ENCODE measurements at places on chromosomes 6 and 20. TPM values are rescaled to one million over a fixed set of nuclear protein-coding genes. Genes with fewer than 3 reads are reported as not detected.

Gene KAT14
- total RNA-seq: 18.5 TPM

DNA sequence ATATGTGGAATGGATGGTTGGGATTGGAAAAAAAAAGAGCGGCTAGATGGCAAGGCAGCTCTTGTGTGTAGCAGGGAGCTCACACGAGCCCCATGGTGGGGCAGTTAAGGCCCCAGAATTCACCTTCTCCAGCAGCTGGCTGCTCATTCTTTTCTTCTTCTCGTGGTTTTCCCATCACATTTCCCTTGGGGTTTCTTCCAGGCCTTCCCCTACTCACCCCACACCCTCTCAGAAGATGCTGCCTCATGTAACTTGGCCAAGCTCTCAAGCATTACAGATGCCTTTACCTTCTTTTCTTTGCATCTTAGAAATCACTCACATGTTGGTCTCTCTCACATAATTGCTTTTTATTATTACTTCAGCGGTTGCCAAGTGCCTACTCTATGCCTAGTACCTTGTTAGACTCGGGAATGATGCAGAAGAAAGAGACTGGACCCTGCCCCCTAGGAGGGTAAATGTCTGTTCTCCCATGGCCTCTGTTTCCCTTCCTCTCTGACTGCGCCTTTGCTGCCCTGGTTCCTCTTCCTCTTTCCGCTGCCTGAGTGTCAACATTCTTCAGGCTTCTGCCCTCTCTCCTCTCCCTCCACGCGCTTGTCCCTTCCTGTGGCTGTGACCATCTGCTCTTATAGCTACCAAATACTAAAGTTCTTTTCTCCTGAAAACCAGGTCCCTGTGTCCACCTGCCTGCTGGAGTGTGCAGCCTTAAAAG, 28.6 kb downstream of the PPARD start:
- DNase-seq: no peak
- no peaks in the 10 kb centered on the region for H3K27me3 ChIP-seq
- peaks cover 30% of the 10 kb centered on the region for H3K4me1 ChIP-seq
- no peaks in the 10 kb centered on the region for H3K36me3 ChIP-seq
- H3K4me3 ChIP-seq: no peak overlapping the region

- no peak for DNase-seq
- no peaks in the 10 kb centered on the region for H3K36me3 ChIP-seq
- no peaks in the 10 kb centered on the region for H3K27me3 ChIP-seq
- no peak overlapping the region for H3K4me3 ChIP-seq
- no peak overlapping the region for H3K27ac ChIP-seq
These were observed 71.0 kb upstream of the FAM83B start for GRCh38 chr6:54775576-54775975.

Gene OR12D3
- total RNA-seq: not detected

Gene PPP1R18
- 44.4 TPM for total RNA-seq

DNA sequence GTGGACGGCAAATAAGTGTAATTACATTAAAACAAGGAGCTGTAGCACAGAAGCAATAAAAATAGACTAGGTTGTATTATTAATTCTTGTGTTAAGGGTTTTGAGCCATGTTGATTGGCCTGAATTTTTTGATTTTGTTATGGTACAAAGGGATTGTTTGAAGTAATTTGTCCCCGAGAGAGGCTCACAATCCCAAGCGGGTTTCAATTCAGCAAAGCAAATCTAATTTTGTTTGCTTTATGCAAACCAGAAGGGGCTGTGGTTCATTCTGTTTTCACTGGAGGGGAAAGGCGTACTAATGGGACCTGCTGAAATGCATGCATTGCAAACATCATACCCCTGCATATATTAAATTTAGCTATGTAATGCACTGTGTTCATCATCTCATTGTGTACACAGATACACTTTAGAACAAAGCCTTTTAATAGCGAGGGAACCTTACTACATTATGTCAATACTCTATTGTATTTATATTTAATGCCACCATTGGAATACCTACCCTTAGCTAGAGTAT, 379.5 kb upstream of the POU3F2 start:
- no peak overlapping the region for H3K27ac ChIP-seq
- H3K36me3 ChIP-seq: no peaks in the 10 kb centered on the region
- no peak overlapping the region for H3K4me3 ChIP-seq
- DNase-seq: no peak
- no peaks in the 10 kb centered on the region for H3K27me3 ChIP-seq
- H3K4me1 ChIP-seq: no peaks in the 10 kb centered on the region

DNA sequence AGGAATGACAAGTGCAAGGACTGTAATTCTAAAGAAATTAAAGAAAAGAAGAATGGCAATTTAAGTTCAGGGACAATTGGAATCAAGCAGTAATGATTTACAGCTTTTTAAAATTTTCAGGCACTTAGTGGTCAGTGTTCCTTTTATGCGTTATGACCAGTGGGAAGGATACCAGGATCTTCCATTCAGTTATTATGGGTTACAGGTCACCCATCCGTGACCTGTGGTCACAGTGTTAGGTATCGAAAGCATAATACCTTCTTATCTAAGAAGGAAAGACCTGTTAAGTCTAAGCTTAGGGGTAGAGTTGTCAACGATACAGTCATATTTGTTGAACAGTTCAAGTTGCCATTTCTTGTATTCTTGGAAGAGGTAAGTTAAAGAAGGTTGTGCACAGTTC, 253.8 kb downstream of the LAMA2 start:
- H3K27ac ChIP-seq: no peak overlapping the region
- no peak for DNase-seq
- H3K27me3 ChIP-seq: no peaks in the 10 kb centered on the region
- H3K36me3 ChIP-seq: no peaks in the 10 kb centered on the region
- H3K4me1 ChIP-seq: no peaks in the 10 kb centered on the region

GRCh38 chr6:150128425-150128824, 14.4 kb upstream of the PPP1R14C start:
- H3K36me3 ChIP-seq: no peaks in the 10 kb centered on the region
- H3K27ac ChIP-seq: no peak overlapping the region
- no peak for DNase-seq
- H3K4me1 ChIP-seq: no peaks in the 10 kb centered on the region

Data from fibroblast of lung (primary cell).